ENCODE measurements at places on chromosomes 3 and 15.
A peak's percentile ranks its signal among the peaks of the same experiment; 100 is the strongest.

GRCh38 chr3:183212096-183212495 is 41.0 kb upstream of the B3GNT5 start:
- no peak for DNase-seq

- DNase-seq, result no peak
Measured at GRCh38 chr3:27677565-27677964, 44.6 kb downstream of the EOMES start.

- DNase-seq, result no peak
Measured at GRCh38 chr3:46624975-46625490, 12.7 kb downstream of the FAM240A start.

DNA sequence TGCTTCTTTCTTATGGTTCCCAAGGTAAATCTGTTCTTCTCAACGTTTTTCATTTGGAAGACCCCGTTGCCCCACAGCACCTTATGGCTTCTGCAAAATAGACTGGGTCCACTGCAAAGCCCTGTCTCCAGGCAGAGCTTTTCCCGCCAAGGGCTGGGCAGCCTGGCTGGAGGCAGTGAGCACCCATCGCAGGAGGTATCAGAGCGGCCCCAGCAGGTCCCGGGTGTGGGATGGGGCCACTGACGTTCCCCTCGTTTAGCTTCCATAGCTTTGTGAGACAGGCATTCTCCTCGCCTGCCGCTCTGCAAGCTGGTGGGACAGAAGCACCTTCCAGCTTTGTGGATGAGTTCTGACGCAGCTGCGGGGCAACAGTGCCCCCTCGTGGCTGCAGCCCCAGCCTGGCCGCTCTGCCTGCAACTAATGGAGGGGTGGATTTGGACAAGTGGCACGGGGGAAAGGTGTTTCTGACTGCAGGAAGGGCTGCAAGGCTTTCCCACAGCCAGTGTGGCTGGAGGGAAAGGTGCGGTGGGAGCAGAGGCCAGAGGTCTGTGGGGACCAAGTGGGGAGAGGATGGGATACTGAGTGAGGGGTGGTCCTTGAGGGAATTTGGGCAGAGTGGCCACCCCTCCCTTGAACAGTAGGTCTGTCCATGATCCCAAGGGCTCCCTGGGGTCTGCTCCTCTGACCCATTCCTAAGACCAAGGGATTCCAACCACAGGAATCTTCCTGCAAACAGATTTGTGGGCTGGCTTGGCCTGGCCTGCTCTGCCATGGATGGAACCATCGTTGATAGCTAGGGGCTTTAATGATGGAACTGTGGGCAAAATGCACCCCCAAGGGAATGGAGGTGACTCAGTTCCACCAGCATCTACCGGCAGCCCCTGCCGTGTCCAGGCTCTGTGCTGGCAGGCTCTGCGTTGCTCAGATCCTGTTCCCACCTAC is 99.4 kb downstream of the FBLN2 start:
- peak; percentile 60 for DNase-seq

GRCh38 chr15:57947781-57948180 is 117.7 kb downstream of the ALDH1A2 start:
- DNase-seq, result no peak

DNA sequence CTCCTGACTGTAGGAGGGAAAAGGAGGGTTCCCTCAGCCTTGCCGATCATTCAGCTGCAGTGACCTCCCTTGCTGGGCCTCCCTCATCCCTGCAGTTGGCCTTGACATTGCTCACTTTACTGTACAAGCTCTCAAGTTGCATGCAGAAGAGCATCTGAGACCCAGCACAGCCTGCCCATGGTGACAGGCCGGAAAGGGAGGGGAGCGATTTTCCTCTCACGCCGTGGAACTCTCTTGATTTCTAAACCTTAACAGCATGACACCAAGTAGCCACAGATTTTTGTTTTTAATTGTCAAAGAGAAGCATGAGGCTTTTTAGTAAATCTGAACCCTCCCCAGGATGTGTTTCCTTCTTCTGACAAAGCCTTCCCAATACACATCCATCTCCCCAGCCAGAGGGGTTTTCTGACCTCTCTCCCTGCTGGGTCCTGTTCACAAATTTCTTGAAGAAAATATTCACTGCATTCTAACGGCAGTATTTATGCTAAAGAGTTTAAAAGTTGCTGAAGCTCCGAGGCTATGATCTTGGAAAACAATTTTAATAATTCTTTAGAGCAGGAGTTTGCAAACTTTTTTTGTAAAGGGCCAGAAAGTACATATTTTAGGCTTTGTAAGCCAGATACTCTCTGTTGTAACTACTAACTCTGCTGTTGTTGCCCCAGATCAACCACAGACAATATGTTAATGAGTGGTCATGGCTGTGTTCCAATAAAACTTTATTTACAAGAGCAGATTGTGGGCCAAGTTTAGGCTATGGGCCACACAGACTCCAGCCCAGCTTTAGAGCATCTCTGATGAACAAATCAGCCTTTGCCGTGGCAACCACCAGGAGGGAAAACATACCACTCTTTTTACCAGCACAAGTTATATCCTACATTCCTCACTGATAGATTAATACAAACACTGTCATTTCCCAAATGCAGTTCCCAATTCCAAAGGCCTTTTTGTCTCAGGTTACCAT is 34.8 kb downstream of the LMCD1 start:
- no peak for DNase-seq

- DNase-seq, result no peak
Measured at GRCh38 chr3:125281381-125281780, 68.8 kb upstream of the SLC12A8 start.
